Stimulated activated CD8-positive, alpha-beta memory T cell treated with anti-CD3 and anti-CD28 coated beads, Interleukin-4, amount 100 ng/mL, for 1 hour (primary cell): ENCODE measurements at places on chromosomes 5 and 9.

DNA sequence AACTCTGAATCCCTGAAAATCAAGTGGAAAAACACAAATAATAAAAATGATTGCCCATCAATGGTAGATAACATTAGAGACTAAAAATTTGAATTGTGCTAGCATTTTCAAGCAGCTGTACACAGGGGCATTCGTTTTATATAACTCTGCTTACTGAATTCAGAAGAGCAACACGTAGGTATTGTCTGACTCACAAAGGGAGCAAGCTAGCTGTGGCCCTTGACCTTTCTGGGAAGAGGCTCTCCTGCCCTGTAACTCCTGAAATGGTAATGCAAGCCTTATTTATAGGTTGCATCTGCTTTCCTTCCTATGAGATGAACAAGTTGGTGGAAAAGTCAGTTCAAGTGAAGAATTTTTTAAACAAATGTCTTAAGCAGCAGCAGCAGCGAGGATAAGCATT is 218.7 kb upstream of the EFNA5 start:
- no peak for DNase-seq

GRCh38 chr5:127419683-127420257 is 97.7 kb upstream of the PRRC1 start:
- DNase-seq: no peak

GRCh38 chr5:138979684-138980280 is 104.6 kb upstream of the LRRTM2 start:
- no peak for DNase-seq

- no peak for DNase-seq
Observed at GRCh38 chr5:153809166-153809565, 229.5 kb downstream of the FAM114A2 start.

GRCh38 chr5:112929336-112930081 is 7.5 kb upstream of the REEP5 start:
- DNase-seq: no peak

- DNase-seq: no peak
Observed at GRCh38 chr9:110476251-110476650, 103.3 kb downstream of the SVEP1 start.

GRCh38 chr9:98903961-98904411 is 39.7 kb upstream of the COL15A1 start:
- no peak for DNase-seq

DNA sequence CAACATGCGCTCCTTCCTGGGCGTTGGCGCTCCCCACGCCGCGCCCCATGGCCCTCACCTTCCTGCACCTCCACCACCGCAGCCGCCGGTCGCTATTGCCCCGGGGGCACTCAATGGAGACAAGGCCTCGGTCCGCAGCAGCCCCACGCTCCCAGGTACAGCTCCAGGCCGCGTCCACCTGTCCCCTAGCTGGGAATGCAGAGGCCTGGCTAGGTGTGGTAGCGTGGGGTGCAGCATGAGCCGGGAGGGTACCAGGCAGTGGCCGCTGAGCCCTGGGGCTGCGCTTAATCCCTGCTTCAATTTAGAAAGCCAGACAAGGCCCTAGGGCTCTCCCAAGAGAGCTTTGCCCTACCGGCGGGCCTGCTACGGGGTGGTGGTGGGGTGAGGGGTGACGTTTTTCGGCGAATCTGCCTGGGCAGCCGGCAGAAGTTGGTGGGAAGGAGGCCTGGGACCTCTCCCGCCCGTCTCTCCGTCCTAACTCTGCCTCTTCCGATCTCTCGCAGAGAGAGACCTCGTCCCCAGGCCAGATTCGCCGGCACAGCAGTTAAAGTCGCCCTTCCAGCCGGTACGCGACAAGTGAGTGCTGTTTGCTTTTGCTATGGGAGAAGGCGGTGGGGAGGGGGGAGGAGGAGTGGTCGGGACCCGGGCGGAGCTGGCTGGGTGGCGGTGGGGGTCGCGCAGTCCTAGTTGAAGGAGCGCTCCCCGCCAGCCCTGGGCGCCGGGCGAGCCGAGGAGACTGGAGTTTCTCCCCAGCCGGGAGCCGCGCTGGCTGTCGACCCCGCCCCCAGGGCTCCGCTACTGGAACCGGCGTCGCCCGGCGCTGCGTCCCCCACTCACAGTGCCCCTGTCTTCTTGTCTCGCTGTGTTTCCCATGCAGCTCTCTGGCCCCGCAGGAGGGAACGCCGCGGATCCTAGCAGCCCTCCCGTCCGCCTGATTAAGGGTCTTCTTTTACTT is 4.8 kb downstream of the IRX1 start:
- DNase-seq: no peak

DNA sequence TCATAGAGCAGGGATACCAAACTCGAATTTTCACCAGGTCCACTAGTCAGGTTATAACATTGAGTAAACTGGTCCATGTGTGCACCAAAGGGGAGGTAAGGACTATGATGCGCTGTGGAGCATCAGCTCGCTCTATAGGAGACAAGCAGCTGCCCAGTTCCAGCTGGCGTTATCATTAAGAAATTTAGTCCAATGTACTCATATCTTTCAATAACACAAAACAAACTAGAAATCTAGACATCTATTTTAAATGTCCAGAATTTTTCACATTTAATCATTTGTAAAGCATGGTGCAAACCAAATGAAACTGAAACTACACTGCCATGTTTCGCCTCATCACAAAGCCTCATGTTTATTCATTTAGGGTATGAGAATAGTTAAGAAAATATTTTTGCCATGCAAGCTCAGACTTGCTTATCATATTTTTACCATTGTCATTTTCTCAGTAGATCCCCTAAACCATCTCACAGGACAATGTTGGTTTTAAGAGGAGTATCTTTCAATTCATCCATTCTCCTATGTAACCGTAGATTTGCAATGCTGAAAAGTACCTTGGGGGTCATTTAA is 50.9 kb downstream of the ZNF474 start:
- DNase-seq: no peak

- DNase-seq: no peak
Observed at GRCh38 chr9:76808636-76809035, 44.4 kb downstream of the PCA3 start.

DNA sequence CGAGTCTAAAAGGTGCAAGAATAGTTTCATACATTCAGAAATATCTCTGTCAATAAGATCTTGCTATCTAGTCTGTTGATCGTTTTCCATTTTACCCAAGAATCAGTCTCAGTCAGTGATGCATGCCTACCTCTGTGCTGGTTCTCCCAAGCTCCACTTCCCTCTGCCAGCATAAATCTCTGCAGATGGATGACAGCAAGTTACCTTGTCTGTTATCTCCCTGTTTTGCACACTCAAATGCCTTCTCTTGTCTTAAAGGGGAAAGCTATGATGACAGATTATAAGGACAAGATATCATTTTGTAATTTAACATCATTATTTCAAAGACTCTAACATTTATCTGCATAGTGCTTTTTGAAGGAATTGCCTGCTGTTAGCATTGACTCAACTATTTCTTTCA is 802.1 kb upstream of the SEMA6A start:
- no peak for DNase-seq
